Activated naive CD4-positive, alpha-beta T cell treated with anti-CD3 and anti-CD28 coated beads, Interleukin-2, amount 10 ng/mL, durations not matched to agents 7 days and 5 days (primary cell): ENCODE measurements at places on chromosomes 1 and 21.

- DNase-seq = no peak
Observed at GRCh38 chr1:234168061-234168724, 205.1 kb upstream of the COA6 start.

- DNase-seq = no peak
Observed at GRCh38 chr1:44284184-44284583, 70.9 kb downstream of the ERI3 start.

DNA sequence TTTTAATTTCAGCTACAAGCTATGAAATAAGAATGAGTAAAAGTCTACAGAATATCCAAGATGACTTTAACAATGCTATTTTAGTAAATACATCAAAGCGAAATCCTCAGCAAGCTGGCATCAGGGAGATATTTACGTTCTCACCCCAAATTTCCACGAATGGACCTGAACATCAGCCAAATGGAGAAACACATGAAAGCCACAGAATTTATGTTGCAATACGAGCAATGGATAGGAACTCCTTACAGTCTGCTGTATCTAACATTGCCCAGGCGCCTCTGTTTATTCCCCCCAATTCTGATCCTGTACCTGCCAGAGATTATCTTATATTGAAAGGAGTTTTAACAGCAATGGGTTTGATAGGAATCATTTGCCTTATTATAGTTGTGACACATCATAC, 13.7 kb upstream of the CLCA1 start:
- DNase-seq = no peak

DNA sequence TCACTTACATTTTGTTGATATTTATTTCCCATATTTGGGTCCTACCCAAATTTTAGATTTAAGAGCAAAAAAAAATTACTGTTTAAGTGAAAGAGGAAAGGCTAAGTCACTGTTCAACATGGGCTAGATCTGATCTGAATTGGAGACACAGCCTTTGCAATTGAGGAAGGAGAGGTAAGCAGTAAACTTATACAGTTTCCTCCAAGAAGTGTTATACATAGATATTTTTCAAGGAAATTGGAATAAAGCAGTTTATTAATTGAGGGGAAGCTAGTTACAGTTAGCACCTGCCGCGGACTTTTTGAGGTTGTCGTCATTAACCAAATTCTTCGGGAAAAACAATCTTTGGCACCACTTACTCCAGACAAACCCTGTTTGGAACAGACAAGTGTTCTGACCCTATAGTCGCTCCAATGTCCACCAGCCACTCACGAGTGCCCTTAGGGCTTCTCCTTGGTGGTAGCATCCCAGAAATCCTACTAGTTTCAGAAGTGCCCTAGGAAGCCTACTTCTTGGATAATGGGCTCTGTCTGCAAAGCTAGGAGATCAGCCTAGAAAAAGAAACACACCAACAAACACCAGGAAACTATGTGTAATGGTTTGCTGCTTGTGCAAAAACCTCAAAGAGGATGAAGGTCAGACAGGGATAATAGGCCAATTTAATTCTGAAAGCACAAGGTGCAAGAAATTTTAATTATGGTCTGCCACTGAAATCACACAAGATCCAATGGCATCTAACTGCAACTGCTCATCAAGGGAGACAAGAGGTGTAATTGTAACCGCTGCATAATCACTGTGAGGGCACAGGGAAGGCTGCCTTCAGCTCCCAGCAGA, 2.5 kb downstream of the WLS start:
- DNase-seq = no peak

GRCh38 chr1:196115646-196116045, 492.6 kb downstream of the KCNT2 start:
- no peak for DNase-seq

GRCh38 chr1:22976461-22977243, 4.0 kb upstream of the LACTBL1 start:
- DNase-seq = peak; percentile 70

DNA sequence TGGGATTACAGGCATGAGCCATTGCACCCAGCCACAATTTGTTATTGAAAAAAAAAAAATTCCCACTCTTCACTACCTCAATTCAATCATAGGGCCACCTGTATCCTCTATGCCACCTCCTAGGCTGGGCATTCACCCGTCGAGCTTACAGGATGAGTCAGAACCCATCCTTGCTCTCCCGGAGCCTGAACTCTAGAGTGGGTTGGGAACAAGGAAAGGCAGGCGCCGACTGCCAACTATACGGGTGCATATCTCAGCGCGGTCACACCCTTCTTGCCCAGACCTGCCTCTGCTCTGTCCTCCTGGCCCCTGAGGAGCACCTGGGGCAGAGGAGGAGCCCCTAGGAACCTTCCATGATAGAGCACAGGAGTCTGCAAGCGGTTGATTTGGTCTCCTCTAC, 21.4 kb upstream of the LBR start:
- no peak for DNase-seq

DNA sequence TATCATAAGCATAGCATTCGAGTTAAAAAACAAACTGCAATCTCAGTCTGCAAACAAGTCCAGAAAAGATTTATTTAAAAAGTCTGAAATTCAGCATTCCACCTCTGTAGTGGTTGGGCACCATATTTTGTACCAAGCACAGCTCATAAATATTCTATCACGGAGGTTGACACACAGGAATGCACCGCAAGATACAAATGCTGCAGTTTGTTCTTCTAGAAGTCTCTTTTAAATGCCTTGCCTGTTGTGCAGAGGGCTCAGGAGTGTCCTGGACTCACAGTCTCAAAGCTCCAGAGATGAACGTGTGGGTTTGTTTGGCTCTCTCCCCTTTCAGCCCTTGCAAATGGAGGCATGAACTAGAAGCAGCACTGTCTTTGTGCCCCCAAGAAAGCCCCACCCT, 212.4 kb upstream of the USP24 start:
- DNase-seq = no peak

- DNase-seq = no peak
Observed at GRCh38 chr21:41328660-41329607, 12.3 kb downstream of the FAM3B start.

DNA sequence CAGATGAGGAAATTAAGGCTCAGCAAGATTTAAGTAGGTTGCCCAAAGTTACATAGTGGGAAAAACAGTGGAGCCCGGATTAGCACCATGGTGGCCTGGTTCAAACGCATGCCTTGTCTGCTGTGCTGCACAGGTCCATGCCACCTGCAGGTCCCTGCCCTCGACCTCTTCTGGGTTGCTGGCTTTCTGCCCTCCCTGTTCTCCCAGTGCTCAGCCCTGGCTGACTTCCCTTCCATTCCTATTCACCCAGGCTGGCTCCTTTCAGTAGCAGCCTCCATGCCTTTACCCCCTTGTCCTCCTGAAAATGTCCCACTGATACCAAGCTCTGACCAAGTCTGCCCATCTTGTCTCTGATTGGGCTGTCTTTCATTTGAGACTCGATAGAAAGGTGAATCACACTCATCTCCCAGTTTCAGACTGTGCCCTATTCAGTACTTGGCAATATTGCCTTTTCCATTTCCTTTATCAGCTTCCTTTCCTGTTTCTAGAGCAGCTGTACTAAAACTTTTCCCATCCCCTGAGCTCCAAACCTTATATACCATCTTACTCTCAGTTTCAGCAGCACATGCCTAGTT, 75.8 kb downstream of the ST3GAL3 start:
- no peak for DNase-seq

DNA sequence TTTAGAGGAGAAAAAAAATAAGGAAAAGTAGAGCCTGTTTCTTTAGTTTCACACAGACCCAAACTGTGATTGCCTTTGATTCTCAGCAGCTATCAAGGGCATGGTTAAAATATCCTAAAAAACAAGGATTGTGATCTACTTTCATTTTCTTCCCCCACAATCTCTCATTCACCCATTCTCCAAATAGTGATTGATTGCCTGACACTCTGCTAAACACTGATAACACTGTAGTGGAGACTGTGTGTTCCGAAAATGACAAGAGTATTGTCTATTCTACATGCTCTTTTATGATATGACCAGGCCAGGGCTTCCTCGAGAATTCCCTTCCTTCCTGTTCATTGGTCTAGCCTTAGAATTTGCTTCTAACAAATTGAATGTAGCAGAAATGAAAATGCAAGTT, 40.2 kb downstream of the PRMT6 start:
- no peak for DNase-seq

- DNase-seq = no peak
Observed at GRCh38 chr1:71717186-71717585, 565.2 kb downstream of the NEGR1 start.

DNA sequence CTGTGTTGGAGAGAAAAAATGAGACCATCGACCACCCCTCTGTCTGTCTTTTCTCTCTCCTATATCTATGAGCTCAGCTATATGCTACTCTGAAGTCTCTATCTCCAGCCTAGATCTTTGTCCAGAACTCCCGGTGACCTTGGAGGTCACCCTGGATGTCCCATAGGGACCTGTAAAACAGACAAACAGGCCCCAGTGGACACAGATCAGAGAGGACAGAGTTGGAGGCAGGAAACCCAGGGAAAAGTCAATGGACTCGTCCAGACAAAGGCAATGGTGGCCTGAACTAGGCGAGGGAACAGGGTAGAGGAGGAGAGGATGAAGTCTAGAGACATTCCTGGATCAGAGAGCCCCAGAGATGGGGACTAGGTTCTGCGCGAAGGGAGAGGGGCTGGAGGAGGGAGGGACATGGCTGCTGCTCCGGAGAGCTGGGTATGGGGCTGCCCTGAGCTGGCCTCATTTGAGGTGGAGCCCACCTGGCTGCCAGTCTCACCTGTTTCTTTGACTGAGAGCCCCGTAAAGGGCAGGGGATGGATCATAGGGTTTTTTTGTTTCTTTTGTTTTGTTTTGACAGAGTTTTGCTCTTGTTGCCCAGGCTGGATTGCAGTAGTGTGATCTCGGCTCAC, 10.6 kb upstream of the MARCKSL1 start:
- DNase-seq = no peak

GRCh38 chr1:62706985-62707743, 19.0 kb upstream of the DOCK7 start:
- no peak for DNase-seq

DNA sequence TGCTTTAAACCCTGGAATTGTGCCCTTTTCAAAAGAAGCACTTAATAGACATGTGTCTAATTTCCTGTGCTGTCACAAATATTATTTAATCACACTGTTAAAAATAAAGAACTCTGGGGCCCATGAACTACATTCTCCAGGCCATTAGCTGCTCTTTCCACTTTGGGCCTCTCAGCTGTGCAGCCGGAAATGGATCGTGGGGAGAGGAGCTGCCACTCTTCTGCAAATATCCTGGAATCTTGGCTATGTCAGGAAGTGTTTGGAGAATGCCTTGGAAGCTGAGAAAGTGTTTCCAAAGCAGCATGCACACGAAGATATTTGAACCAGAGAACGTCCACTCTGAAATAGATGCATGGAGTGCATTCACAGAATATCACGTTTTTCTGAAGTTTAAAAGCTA, 27.5 kb upstream of the VPS26C start:
- no peak for DNase-seq

GRCh38 chr21:34192646-34193285, 119.4 kb downstream of the MRPS6 start:
- DNase-seq = peak; percentile 33

DNA sequence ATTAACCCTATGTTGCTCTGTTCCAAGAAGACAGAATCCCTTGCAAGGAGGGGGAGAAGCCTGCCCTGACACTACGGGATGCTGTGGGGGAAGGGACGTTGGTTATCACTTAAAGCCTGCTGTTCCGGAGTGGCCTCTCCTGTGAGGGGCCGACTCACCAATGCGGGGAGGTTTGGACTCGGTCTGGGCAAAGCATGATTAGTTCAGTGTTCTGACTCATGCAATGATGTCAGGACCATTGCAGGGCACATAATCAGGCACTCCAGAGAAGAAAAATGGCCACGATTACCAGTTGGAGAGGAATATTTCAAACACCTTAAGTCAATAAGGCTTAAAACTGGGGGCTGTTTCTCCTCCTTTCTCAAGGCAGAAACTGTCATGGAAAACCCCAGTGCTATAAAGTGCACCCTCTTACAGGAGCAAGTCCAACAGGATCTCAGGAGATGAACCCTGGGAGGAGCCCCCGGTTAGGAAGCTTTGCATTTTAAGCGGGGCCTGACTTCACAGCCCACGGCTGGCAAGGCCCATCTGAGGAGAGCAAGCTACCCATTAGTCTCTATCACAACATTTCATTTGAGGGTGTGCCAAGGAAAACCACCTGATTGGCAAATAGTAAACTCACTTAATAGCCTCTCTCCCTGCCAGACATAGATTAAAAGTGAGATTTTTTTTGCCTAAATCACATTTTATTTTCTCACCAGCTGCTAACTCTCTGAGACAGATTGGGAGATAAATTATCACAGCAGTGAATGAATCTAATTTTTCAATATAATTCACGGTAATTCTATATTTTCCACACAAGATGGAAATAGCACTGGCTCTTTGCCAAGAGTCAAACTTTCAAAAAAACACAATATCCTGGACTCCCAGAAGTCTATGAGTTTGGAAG, 202.5 kb downstream of the C1orf94 start:
- no peak for DNase-seq

GRCh38 chr1:79197421-79197820, 190.9 kb upstream of the ADGRL4 start:
- DNase-seq = no peak

GRCh38 chr1:96554364-96554763, 167.2 kb upstream of the PTBP2 start:
- DNase-seq = no peak

GRCh38 chr1:181140398-181140797, 51.9 kb downstream of the IER5 start:
- DNase-seq = no peak

DNA sequence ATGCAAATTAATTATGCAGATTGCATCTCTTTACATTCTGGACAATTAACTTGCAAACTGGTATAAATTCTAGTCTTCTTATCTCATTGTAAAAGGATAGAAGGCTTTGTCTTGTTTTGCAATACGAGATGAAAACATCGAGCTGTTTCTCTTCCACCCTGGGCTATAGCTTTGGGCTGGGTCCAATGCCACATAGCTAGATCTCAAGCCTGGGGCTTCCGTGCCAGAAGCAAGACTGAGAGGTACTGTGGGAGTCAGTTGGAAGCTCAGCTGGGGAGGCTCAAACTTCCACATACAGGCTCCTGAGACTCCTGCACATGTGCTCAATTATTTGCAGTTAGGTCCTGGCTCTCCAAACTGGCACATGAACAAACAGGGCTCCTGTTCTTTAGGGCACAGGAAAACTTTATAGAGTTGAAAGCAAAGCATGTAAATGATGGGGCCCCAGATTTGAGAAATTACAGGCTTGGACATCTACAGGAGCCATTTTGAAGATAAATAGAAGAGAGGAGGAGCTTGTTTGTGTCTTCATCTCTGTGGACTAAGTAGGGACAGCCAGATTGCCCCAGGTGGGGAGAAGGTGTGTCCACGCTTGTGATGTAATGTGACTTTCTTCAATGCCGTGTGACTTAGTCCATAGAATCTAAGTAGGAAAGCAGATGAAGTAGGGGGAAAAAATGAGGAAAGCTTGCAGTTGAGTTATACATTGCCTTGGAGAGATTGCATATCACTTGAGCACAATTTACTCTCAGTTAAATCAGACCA, 65.9 kb upstream of the SIPA1L2 start:
- no peak for DNase-seq

GRCh38 chr1:74620242-74620641, 53.4 kb downstream of the ERICH3 start:
- no peak for DNase-seq

GRCh38 chr21:45454926-45455673, 50.1 kb downstream of the COL18A1 start:
- DNase-seq = no peak
